ENCODE measurements at places on chromosomes 3 and 15.

GRCh38 chr3:70863049-70863448, 550.6 kb upstream of the MDFIC2 start:
- DNase-seq = no peak

- no peak for DNase-seq
Measured at GRCh38 chr3:5063724-5064123, 58.4 kb upstream of the ARL8B start.

GRCh38 chr3:136606990-136607389, 145.2 kb downstream of the STAG1 start:
- no peak for DNase-seq

DNA sequence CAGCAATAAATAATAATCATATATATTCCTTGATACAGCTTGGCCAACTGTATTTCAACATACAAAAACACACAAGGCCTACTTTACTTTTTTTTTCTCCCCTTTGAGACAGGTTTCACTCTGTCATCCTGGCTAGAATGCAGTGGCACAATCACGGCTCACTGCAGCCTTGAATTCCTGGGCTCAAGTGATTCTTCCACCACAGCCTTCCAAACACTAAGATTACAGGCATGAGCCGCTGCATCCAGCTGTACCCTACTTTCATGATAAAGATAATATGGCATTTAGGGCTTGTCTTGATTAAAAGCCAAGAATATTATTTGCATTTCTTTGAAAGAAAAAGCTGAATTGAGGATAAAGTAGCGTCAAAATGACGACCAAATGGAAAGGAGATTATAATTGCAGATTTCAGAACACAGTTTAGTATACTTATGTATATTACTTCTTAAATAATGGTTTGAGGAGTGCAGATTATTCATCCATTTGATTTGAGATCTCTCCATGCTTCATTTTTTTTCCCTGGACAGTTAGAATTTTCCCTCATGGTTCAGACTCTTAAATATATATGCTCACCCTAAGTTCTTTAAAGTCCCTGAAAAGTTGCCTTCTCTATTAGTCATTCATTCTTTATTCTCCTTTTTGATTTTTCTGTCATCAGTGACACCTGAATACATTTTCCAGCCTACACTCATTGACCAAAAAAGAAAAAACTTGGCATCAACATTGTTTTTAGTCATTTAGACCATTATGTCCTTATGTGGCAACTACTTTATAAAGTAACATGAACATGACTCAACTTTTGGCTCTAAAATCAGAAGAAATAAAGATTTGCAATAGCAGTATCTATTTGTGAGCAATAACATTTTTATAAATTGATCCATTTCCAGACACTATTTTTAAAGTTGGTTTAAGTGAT, 48.5 kb upstream of the MLF1 start:
- no peak for DNase-seq

DNA sequence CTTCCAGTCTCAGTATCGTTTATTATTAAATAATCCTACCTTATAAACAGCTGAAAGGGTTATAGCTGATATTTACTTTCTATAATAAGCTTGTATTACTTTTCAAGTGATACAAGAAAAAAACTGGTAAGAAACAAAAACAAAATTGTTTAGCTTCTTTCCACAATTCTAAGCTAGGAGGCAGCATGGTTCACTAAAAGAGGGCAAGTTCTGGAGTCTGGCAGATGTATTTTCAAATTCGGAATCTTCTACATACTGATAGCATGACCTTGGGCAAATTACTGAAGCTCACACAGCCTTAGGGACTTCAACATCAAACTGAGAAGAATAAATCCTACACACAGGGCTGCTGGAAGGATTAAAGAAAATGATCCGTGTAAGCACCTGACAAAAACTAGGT, 15.4 kb downstream of the C15orf62 start:
- DNase-seq = no peak

GRCh38 chr15:57236561-57237300, 139.6 kb upstream of the CGNL1 start:
- no peak for DNase-seq

- DNase-seq = no peak
Measured at GRCh38 chr3:196048922-196049598, 32.8 kb downstream of the TFRC start.

DNA sequence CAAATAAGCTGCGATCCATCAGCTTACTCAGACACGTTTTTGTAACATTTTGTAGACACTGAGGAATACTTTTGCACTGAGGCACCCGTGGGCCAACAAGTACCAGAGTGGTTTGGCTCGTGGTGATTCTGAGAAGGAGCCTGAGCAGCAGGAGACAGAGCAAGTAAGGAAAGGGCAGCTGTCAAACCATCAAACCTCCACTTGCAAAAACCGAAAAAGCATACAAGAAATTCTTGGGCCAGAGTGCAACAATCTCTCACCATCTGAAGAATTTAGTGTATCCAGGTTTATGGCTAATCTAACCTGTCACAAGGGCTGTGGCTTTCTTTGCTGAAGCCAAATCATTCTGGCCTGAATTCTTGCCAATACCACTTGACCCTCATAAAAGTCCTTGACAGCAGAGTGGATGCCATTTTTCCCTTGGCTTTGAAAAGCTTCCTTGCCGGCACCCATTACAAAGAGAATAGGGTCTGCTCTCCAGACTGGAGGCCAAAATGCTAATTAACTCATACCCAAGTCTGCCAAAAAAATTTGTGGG, 56.7 kb downstream of the MYO1E start:
- DNase-seq = no peak

DNA sequence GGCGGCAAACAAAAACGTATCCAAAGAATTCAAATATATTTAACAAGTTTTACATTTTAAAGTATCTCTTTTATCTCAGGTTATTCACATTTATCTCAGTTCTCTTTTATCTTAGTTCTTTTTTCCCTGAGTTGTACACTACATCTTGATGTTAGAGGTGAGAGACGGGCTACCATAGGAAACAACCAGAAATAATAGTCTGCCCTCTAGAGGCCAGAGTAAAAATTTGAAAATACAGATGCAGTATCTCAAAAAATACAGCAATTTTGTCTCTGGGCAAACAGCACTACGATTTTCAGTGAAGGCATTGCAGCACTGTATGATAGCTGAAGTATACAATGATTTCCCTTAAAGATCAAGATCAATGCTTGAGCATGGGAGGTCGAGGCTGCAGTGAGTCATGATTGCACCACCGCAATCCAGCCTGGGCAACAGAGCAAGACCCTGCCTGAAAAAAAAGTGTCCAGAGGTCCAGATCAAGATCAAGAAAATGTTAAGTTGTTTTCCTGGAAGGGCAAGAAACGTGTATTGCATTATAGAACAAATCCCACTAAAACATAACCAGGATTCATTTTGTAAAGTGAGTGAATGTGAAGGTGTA, 82.6 kb upstream of the ATP11B start:
- no peak for DNase-seq

- DNase-seq = no peak
Measured at GRCh38 chr15:51100785-51101489, 6.2 kb upstream of the TNFAIP8L3 start.

- no peak for DNase-seq
Measured at GRCh38 chr15:68187559-68187958, 17.6 kb downstream of the CALML4 start.

DNA sequence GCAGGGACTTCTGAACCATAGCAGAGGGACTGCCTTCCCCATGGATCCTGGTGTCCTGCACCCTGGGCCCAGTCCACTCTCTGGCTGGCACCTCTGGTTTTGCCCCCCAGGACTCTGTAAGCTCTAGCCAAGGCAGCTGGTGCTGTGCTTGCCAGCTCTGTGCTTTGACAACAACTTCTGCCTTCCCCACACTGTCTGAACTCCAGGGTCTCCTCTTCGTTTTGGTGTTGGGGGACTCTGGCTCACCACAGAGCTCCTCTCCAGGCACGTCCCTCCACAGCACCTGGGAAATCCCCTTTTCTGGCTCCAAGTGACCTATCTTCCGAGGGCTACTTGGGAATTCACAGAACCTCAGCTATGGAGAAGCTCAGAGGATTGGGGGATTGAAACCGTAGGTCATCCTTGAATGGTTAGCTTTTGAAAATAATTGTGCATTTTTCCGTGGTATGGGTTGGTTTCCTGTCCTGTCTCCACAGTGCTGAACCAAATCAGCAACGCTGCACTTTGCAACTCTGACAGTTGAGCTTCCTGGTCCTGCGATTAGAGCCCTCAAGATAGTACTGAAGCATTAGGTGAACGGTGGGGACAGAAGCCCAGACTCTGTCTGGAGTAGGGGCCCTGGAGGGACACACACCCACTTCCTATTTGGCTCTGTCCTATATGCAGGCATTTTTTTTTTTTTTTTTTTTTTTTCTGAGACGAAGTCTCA, 152.4 kb downstream of the APBA2 start:
- no peak for DNase-seq

- no peak for DNase-seq
Measured at GRCh38 chr15:71515375-71516186, 294.8 kb upstream of the NR2E3 start.

GRCh38 chr3:25558121-25558520, 106.6 kb downstream of the TOP2B start:
- no peak for DNase-seq

GRCh38 chr3:24451461-24452099, 43.1 kb downstream of the THRB start:
- DNase-seq = no peak

DNA sequence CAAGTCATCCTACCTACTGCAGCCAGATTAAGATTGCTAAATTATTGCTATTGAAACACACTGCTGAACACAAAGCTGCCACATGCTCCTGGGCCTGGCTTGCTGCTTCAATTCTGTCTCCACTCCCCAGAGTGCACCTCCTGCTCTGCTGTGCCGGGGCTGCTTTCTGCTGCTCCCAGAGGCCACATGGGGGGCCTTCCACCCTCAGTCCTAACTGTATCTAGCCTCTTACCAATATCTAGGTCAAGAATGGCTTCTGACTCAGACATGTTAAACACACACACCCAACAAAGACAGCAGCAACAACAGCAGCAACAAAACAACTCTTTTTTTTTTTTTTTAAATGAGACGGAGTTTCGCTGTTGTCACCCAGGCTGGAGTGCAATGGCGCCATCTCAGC, 33.0 kb downstream of the MYZAP start:
- no peak for DNase-seq

GRCh38 chr15:72737061-72737460, 46.5 kb downstream of the ADPGK start:
- DNase-seq = no peak

GRCh38 chr15:63380808-63381282, 801 bp downstream of the CA12 start:
- DNase-seq = no peak

DNA sequence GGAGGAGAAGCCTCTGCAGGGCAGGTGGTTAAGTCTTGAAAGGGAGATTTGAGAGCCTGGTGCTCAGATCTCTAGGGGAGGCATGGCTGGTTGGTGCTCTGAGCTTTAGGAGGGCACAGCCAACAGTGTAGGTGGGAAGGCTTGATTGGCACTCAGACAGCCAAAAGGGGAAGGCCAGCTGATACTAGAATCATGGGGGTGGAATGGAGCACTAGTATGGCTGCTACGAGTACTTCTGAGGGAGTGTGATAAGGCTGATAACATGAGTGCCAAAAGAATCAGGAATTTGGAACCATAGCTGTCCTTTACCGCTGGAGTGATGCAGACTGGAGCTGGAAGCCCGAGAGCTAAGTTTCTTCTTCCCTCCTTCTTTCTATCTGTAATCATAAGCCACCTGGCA, 184.6 kb upstream of the TBC1D5 start:
- no peak for DNase-seq

- DNase-seq = no peak
Measured at GRCh38 chr3:136547293-136547692, 204.9 kb downstream of the STAG1 start.

GRCh38 chr3:120506076-120506827, 55.5 kb upstream of the FSTL1 start:
- DNase-seq = no peak

- DNase-seq = no peak
Measured at GRCh38 chr3:194401346-194401745, 2.3 kb upstream of the GP5 start.

DNA sequence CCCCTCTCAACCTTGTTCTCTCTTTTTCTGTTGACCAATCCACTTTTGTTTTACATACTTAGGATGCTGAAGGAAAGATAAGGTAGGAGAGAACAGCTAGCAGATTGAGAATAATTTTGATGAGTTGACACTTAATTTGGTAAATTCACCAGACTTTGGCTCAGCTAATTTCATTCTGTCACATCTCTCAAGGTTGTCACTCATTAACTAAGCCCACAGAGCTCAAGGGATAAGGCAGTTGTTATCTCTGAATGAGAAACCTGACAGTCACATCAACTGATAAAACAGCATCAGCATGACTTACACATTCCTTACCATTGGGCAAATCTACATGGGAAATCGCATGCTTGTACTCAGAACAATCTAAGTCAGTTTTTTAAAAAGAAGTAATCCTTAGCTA, 591.4 kb downstream of the NLGN1 start:
- no peak for DNase-seq

- no peak for DNase-seq
Measured at GRCh38 chr3:113240841-113241240, 29.5 kb downstream of the BOC start.

DNA sequence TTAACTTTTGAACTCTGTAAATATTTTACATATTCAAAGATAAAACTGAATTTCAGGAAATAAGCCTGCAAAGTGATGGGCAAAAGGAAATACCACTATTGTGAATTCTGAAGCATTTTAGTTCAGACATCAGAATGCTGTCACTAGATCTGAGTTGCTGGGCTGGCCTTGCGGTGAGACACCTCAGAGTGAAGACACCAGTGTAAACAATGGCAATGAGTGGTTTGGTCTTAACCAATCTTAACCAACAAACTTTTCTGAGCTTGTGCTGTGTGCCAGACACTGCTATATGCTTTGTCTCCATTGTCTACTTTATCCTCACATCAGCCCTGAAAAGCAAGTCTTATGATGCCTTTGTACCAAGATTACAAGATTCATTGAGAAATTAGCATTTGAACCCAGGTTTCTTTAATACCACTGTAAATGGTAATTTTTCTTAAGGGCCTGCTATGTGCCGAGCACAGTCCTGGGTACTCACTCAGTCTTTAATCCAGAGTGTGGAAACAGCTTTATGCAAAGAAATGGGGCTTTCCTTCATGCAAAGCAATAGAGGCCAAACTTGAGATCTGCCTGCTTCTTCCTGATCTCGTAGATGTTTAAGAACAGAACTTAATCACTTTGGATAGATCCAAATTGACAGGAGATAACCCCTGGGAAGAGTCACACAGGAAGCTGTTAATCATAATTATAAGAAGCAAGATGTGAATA, 55.0 kb downstream of the TMEM39A start:
- no peak for DNase-seq

DNA sequence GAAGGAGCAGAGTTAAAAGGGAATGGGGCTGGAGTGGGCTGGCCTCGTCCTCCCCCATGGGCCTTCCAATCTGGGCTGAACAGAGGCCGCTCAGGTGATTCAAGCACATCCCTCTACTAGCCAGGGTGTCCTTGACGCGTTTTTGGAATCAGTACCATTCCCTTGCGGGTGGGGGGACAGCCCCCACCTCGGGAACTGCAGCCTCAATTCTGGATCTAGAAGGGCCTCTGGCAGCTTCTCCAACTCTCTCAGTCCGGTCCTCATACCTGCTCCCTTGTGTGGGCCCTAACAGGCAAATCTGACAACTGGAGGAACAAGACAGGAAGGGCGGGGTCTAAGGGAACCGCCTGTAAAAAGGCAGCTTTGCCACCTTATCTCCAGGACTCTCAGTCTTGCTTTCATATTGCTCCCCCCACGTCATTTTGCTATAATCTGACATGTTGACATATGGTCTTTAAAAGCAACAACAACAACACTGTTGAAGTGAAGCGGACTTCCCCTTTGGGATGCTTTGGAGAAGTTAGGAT, 802 bp upstream of the CHRNB4 start:
- DNase-seq = no peak
